ENCODE measurements at places on chromosomes 13 and 19.

DNA sequence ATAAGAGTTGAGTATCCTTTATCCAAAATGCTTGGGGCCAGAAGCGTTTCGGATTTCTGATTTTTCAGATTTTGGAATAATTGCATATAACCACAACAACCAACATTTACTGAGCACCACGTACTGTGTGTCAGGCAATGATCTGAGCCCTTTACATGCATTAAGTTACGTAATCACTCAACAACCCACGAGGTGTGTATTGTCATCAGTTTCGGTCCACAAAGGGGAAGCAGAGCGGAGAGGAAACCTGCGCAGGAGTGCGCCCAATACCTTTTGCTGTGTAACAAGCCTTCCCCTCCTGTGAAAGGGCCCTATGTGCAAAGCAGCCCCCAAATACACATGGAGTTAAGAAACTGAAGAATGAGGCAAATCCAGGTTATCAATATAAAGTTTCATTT, 20.7 kb upstream of the NLRP12 start:
- no peak for DNase-seq

- DNase-seq, result no peak
Measured at GRCh38 chr13:113433391-113433916, 19.8 kb downstream of the ADPRHL1 start.

DNA sequence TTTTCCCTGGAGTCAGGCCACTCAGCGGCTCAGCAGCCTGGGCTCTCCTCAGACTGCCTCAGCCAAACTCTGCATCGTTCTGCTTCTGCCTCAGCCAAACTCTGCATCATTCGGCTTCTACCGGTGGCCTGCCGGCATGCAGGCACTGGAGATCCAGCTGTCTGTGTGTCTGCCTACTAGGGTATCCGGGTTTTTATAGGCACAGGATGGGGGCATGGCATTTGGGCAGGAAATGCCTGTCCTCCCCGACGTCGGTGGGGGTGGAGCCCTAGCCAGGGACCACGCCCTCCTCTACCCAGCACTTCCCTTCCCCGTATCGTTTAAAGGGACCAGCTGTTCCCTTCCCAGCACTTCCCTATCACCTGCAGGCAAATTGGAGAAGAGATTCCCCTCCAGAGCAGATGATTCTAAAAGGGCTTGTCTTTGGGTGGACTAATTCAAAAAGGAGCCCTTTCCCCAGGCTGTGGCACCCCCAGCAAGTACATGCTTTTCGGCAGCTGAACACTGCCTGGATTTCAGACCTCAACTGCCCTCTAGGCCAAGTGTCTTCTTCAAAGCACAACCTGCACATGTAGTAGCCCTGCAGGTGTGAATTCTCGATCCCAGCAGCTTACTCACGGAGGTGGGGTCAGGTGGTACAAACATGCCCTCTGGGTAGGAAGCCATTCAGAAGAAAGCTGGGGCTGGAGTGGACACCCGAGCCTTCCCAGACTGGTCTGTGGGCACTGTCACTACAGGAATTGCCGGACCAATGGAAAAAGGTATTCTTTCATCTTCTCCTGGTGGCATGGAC, 25.4 kb upstream of the GPR12 start:
- no peak for DNase-seq

DNA sequence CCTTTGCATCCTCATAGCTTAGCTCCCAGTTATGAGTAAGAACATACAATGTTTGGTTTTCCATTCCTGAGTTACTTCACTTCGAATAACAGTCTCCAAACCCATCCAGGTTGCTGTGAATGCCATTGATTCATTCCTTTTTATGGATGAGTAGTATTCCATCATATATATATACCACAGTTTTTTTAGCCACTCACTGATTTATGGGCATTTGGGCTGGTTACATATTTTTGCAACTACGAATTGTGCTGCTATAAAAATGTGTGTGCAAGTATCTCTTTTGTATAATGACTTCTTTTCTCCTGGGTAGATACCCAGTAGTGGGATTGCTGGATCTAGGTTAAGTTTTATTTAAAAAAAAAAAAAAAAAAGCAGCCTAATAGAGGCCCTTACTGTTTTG, 14.1 kb downstream of the TNFRSF19 start:
- no peak for DNase-seq

GRCh38 chr13:25827831-25828465, 223.9 kb downstream of the SHISA2 start:
- DNase-seq, result no peak

DNA sequence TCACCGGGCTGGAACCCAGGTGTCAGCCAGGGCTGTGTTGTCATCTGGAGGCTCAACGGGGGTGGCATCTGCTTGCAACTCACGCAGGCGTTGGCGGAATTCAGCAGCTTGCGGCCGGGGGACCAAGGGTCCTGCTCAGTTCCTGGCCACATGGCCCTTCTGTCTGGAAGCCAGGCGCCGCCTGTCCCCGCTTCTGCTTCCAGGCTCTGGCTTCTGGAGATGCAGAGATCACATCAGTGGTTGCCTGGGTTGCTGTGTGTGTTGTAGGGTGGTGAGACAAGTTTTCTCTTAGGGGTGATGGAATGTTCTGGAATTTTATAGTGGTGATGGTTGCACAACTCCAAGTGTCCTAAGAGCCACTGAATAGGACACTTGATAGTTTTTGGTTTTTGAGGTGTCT, 5.0 kb downstream of the ADAT3 start:
- DNase-seq, result no peak

DNA sequence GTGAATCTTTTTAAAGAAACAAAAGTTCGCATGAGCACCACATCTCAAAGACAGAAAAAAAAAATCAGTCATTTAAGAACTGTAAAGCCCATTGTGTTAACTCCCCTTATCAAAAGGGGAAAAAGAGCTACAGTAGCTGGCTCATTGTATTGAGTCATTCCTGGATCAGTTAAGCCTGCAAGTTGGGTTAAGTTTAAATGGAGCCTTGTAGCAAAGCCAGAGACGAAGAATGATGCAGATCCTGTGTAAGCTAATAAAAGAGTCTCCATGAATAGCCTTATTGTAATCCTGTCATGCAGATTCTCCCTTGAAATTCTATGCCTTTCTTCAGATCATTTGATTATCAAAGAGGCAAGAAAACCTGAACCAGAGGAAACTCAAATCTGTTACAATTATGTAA, 83.8 kb downstream of the CRYL1 start:
- no peak for DNase-seq

GRCh38 chr13:107117327-107118012, 549.5 kb upstream of the ARGLU1 start:
- DNase-seq, result peak; percentile 14

- DNase-seq, result no peak
Measured at GRCh38 chr13:27353166-27353583, 71.2 kb upstream of the GTF3A start.

DNA sequence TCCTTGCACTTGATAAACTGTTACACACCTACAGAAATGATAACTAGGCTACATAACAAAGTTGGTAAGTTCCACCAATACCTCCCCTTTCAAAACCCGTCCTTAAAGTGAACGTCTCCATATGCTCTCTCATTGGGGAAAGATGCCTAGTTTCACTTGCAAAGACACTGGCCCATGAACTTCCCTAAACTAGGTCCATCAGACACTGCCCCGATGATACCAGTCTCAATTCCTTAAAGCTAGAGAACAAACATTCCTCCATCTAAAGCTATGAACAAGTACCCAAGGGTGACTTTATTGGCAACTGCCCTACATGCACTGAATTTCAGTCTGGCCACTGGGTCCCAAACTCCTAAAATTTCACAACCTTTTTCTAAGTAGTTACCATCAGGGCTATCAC, 39.9 kb downstream of the FOXO1 start:
- no peak for DNase-seq

- no peak for DNase-seq
Measured at GRCh38 chr13:110286833-110287819, 19.8 kb downstream of the COL4A1 start.

GRCh38 chr13:34144142-34144541, 326.2 kb downstream of the RFC3 start:
- no peak for DNase-seq

GRCh38 chr13:111557921-111558699, 237.7 kb downstream of the TEX29 start:
- no peak for DNase-seq

DNA sequence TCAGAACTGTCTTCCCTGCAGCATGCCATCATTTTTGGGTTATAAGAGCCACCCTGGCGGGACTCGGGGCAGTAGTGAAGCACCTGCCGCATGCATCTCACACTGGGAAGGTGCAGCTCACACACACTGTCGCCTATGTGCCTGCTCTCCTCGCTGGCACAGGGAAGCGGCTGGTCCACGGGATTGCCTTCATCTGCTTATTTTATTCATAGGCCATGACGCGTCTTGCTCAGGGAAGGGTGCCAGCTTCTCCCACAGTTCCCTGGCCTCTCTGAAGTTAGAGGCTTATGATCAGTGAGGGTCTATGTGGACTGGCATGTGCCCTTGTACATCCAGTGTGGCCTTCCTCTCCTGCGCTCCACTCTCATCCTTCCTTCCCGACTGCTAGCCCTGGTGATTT, 150.0 kb downstream of the KLF12 start:
- no peak for DNase-seq
